GM03348 (cell line): ENCODE measurements at places on chromosomes 5 and 9.

GRCh38 chr5:121949885-121950284, 11.9 kb upstream of the SRFBP1 start:
- peak; percentile 55 for DNase-seq

- peak; percentile 73 for DNase-seq
These were observed 18.6 kb upstream of the PSAT1 start for GRCh38 chr9:78278177-78278777.

- DNase-seq, result no peak
These were observed 20.4 kb downstream of the ATP6V0E1 start for GRCh38 chr5:173004013-173004412.

GRCh38 chr5:159053708-159054107, 46.0 kb downstream of the EBF1 start:
- no peak for DNase-seq

- DNase-seq, result peak; percentile 27
These were observed 2.5 kb downstream of the SH3PXD2B start for GRCh38 chr5:172451771-172452197.

GRCh38 chr5:73363911-73364730, 84.5 kb downstream of the FOXD1 start:
- peak; percentile 85 for DNase-seq

DNA sequence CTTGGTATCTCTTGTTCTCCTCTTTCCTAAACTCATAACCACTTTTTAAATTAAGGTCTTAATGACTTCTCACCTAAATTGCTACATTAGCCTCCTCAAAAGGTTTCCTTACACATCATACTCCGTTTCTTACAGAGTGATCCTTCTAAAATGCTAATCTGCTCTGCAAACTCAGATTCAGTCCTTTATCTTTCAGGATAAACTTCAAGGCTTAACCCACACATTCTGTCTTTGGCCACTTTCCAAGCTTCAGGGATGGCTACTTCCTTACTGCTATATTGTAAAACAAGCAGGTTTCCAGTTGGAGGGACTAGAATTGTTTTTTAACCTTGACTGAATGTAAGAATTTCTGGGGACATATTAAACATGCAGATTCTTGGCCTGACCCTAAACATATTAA, 105.5 kb upstream of the CHD1 start:
- no peak for DNase-seq

- DNase-seq, result peak; percentile 97
These were observed at the start of gene ERGIC1 for GRCh38 chr5:172833686-172834414. Gene ERGIC1 (plus strand): TSS chr5:172834251. CDS start chr5:172834414, 163 bp downstream.
